ENCODE measurements at places on chromosomes 13 and 19.
A peak's percentile ranks its signal among the peaks of the same experiment; 100 is the strongest.

- DNase-seq = no peak
Observed at GRCh38 chr13:50079655-50080202, 64.5 kb downstream of the KCNRG start.

GRCh38 chr19:3024870-3025548, 4.1 kb downstream of the TLE2 start:
- no peak for DNase-seq

DNA sequence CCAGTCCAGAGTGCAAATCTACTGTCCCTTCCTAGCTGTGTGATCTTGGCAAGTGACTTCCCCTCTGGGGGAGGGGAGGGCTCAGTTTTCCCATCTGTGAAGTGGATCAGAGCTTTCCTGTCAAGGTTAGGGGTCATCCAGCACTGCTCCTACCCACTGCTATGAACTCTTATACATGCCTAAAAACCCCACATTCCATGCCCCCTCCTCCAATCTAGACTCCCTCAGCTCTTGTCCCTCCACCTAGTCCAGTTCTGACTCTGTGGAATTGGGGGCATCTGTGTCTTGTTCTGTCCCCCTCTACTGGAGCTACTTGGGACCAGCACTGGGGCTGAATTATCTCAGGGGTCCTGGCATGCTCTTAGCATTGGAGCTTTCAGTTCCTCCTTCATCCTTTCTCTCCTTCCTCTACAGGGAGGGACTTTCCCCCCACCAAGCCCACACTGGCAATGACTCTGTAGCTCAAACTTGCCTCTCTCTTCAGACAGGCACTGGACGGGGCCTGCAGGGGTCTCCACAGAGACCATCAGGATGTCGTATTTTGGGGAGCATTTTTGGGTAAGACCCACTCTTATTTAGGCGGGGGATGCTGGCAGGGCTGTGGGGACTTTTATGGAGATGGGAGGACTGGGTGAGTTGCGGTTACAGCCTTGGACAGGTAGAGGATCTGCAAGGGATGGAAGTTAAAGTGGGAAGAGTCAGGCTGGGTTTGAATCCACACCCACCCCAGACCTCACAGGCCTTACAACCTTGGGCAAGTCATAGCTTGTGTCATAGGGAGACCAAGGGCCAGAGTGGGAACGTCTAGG, 3.6 kb downstream of the FCHO1 start:
- DNase-seq = peak; percentile 55

GRCh38 chr13:110319774-110320509, 12.9 kb downstream of the COL4A2 start:
- DNase-seq = no peak

- peak; percentile 40 for DNase-seq
Observed at GRCh38 chr19:35264268-35265125, 4.3 kb upstream of the USF2 start.

GRCh38 chr13:101925731-101926130, 473.3 kb downstream of the ITGBL1 start:
- no peak for DNase-seq

DNA sequence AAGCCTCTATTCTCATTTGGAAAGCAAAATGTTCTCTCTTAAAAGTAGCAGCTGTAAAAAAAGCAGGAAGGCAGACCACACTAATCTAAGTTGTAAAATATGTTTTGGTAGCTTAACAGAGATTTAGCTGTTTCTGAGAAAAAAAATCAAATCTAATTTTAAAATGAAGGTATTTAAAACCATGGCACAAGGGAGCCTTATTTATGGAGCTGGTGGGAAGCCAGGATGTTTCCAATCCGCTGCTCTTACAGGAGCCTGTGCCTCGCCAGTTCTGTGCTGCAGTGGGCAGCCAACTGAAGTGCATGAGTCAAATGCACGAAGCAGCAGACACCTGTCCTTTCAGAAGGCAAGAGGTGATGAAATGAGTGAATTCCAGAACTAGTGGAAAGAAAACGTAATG, 28.2 kb downstream of the GPC6 start:
- no peak for DNase-seq

DNA sequence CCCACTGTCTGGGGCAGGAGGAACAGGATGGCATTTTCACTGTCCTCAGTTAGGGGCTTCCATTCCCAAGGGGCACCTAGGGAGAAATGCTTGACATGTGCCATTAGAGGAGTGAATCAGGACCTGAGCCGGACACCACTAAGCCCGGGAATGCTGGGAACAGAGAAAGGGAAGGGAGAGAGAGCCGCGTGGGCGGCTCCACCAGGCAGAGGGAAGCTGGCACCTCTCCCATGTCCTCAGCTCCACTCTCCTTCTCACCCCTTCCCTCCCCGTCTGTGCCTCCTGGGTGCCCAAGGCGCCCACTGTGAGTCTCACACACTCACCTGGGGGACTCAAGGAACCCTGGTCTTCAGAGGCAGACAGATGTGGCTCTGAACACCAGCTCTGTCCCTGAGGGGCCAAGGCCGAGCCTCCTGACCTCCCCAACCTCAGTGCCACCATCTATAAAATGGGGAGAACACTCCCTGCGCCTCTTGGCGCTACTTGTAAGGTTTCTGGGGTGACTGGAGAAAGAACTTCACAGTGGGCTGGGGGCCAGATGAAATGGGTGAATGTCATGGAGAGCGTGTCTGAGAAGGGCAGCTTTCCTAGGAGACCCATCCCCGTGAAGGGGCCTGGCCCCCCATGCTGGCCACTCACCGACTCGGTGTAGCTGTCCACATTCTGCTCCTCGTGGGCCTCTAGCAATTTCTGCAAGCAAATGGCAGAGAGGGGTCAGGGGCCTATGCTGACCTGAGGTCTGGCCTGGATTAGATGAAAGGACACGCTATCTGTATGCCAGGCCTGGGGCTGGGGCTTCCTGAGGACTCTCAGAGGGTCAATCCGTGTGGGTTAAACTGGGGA, 5.3 kb upstream of the KPTN start:
- DNase-seq = no peak

- DNase-seq = no peak
Observed at GRCh38 chr13:92179223-92179622, 780.8 kb downstream of the GPC5 start.

DNA sequence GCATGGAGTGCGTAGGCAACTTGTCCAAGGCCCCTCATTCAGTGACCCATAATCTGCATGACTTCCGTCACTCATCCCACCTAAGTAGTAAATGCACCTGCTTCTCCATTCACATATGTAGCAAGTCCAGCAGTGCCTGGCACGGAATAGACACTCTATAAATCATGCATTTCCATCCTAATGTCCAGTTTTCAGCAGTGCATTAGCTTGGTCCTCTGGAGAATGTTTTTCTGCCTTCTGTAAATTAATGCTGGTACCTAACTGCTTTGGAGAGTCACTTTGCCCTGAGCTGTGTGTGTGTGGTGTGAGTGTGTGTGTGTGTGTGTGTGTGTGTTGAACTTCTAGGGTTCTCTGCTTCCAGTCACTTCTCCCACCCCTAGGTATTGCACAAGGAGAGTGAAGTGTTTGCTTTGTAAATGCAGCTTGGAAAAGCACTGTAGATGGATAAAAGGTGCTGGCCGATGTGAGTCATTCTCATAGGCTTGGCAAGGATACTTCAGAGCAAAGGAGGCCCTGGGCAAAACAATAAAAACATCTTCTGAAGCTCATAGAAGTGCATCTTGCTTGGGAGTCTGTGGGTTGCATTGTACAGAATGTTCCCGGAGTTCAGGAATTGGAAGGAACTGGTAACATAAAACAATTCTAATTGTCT, 181.8 kb downstream of the KATNAL1 start:
- no peak for DNase-seq

GRCh38 chr19:33110137-33110910, 21.6 kb upstream of the WDR88 start:
- no peak for DNase-seq

GRCh38 chr13:34458756-34459715, 483.0 kb upstream of the NBEA start:
- no peak for DNase-seq

All from inflammatory macrophage treated with lipopolysaccharide for 1 hour (primary cell).